ENCODE measurements at places on chromosomes 12 and 14. TPM values are rescaled to one million over a fixed set of nuclear protein-coding genes. Genes with fewer than 3 reads are reported as not detected.

DNA sequence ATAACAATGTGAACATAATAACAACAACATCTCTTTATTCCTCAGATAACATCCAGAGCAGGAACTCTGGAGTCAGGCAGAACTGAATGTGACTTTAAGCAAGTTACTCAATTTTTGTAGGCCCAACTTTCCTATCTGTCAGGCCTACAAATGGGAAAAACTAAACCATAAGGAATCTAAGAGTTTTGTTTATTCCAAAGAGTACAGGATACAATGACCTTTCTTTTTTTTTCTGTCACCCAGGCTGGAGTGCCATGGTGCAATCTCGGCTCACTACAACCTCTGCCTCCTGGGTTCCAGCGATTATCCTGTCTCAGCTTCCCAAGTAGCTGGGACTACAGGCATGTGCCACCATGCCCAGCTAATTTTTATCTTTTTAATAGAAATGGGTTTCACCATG is 9.4 kb downstream of the LPCAT3 start:
- no peak for DNase-seq

DNA sequence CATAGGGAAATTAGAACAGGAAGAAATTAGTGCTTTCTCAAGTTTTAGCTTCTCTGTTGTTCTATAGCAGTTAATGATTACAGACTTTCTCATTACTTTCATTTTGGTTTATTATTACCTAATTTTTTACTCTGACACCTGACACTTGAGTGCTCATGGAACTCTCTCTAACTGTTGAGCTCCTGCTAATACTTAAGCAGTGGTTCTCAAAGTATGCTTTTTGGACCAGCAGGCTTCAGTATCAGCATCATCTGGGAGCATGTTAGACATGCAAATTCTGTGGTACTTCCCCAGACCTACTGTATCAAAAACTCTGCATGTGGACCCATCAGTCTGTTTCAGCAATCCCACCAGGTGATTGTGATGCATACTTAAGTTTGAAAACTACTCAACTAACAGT is 235.3 kb downstream of the CCDC91 start:
- no peak for DNase-seq

DNA sequence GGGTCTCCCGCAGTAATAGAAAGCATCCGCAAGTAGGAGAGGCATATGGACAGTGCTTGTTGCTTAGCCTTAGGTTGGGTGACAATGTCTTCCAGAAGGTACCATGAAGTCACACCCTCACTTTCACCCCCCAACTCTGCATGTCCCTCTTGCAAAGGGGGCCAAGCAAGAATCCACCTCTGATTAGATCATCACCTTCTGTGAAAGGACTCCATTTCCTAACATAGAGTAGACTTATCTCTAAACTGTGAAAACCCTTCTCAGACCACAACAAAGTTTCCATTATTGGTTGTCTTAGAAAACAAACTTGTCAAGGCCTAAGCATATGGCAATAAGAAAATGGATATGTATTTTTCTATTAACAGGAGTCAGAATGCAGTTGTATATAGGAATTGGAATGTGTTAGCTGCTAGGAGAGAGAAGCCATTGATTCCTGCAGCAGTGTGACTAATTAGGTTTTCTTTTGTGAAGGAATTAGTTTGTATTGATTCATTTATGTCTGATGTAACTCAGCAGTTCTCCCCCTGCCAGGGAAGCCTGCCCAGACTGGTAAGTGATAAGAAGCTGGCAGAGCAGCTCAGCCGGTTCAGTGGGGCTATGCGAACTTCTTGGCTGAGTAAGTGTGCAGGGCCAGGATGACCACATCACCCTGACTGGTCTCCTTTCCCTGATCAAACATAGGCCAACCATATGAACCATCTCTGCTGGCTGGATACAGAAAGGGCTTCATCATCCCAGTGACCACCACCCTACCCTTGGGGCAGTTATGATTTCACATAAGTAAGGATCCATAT is 107.3 kb upstream of the CCDC196 start:
- DNase-seq = peak; percentile 30

GRCh38 chr12:31710021-31710818 is 18.6 kb downstream of the AMN1 start:
- DNase-seq = no peak

Gene MYF6
- not detected for total RNA-seq

DNA sequence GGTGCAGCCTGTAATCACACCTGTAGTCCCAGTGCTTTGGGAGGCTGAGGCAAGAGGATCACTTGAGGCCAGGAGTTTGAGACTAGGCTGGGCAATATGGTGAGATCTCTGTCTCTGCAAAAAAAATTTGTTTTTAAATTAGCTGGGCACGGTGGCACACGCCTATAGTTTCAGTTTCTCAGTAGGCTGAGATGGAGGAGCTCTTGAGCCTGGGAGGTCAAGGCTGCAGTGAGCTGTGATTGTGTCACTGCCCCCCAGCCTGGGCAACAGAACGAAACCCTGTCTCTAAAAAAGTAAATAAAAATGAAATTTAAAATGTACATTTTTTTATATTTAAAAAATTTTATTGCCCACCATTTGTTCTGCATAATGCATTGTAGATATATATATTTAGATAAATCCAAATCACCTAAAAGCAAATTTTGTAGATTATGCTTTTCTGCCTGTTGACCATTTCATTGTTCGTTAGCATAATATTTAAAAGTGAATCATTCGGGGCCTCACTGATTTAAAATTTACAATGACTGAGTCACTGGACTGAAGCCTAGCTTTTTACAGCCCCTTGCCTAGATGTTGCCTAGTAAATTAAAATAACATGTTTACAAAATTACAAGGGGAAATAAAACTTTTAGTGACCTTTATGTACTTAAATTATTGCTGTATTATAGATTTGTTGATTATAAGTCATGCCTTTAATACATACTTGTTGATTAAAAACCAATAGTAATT is 87.9 kb downstream of the USP15 start:
- DNase-seq = no peak

Gene ADSS1
- total RNA-seq = 247 TPM

Gene NANOG
- not detected for total RNA-seq

All from heart left ventricle (tissue), 16 donors.